Upper lobe of left lung (tissue), 6 donors: ENCODE measurements at places on chromosomes 16 and 17. TPM values are rescaled to one million over a fixed set of nuclear protein-coding genes. Genes with fewer than 3 reads are reported as not detected.

GRCh38 chr17:40531051-40531991 is 29.9 kb upstream of the TNS4 start:
- H3K36me3 ChIP-seq, result no peaks in the 10 kb centered on the region
- no peak overlapping the region for H3K4me3 ChIP-seq
- H3K27ac ChIP-seq, result peak overlapping the region; percentile 18
- DNase-seq, result no peak

Gene ELMO3
- total RNA-seq, result 23.7 TPM

DNA sequence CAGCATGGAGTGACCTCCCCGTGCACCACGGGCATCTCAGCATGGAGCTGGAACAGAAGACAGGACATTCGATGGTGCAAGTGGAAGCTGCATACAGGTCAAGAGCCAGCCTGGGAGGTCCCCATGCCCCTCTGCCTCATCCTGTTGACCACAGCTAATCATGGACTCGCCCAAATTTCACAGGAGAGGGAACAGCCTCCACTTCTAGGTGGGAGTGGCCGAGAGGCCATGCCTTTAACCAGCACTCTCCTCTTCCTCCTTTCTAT is 3.8 kb upstream of the SLC47A2 start:
- no peak overlapping the region for H3K27ac ChIP-seq
- H3K4me1 ChIP-seq, result peaks cover 21% of the 10 kb centered on the region
- H3K4me3 ChIP-seq, result no peak overlapping the region

GRCh38 chr17:61408151-61409041 is 8.8 kb downstream of the TBX2 start:
- peaks cover 41% of the 10 kb centered on the region for H3K27me3 ChIP-seq
- H3K4me3 ChIP-seq, result peak overlapping the region; percentile 63
- peaks cover 90% of the 10 kb centered on the region for H3K4me1 ChIP-seq
- DNase-seq, result peak; percentile 18
- peak overlapping the region; percentile 90 for H3K27ac ChIP-seq
- H3K36me3 ChIP-seq, result peaks cover 31% of the 10 kb centered on the region

DNA sequence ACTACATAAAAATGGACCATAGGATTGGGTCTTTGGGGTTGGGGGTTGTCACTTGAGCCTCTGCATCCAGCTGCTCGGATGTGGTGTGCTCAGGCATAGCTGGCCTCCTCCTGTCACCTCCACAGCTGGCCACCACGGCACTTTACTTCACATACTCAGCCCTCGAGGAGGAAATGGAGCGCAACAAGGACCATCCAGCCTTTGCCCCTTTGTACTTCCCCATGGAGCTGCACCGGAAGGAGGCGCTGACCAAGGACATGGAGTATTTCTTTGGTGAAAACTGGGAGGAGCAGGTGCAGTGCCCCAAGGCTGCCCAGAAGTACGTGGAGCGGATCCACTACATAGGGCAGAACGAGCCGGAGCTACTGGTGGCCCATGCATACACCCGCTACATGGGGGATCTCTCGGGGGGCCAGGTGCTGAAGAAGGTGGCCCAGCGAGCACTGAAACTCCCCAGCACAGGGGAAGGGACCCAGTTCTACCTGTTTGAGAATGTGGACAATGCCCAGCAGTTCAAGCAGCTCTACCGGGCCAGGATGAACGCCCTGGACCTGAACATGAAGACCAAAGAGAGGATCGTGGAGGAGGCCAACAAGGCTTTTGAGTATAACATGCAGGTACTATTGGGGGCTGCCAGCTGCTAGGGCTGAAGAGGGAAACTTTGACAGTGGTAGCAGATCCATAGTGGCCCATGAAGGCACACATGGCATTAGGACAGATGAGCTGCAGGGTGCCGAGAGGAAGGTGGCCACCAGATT is 30.8 kb downstream of the CDIP1 start:
- no peaks in the 10 kb centered on the region for H3K27me3 ChIP-seq
- peaks cover 13% of the 10 kb centered on the region for H3K4me1 ChIP-seq
- H3K36me3 ChIP-seq, result peaks cover 58% of the 10 kb centered on the region
- no peak overlapping the region for H3K4me3 ChIP-seq
- no peak overlapping the region for H3K27ac ChIP-seq
- DNase-seq, result no peak

- H3K4me1 ChIP-seq, result peaks cover 80% of the 10 kb centered on the region
- H3K27me3 ChIP-seq, result no peaks in the 10 kb centered on the region
- H3K27ac ChIP-seq, result peak overlapping the region; percentile 96
- DNase-seq, result peak; percentile 93
- H3K4me3 ChIP-seq, result peak overlapping the region; percentile 89
Observed at GRCh38 chr17:76265624-76266243, 586 bp downstream of the UBALD2 start.

Gene NLRC5
- total RNA-seq, result 51.0 TPM

Gene PTX4
- 0.34 TPM for total RNA-seq

GRCh38 chr17:39729280-39729851 is 966 bp downstream of the MIEN1 start:
- peaks cover 3% of the 10 kb centered on the region for H3K36me3 ChIP-seq
- H3K4me3 ChIP-seq, result peak overlapping the region; percentile 72
- peaks cover 15% of the 10 kb centered on the region for H3K4me1 ChIP-seq
- H3K27ac ChIP-seq, result peak overlapping the region; percentile 89
- H3K27me3 ChIP-seq, result no peaks in the 10 kb centered on the region

Gene ASPA
- 2.1 TPM for total RNA-seq

DNA sequence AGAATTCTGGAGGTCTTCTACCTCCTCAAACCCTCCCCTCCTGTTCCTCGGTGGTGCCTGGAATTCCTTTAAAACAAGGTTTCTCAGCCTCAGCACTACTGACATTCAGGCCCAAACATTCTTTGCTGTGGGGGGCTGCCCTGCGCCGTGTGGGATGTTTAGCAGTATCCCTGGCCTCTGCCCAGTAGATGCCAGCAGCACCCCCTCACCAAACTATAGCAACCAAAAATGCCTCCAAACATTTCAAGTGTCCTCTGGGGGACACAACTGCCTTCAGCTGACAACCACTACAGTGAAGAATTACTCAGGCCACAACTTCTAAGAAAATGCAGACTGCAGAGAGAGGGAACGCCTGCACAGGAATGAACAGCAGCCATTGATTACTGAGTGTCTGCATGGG is 28.4 kb downstream of the TEKT5 start:
- H3K4me1 ChIP-seq, result peaks cover 5% of the 10 kb centered on the region
- DNase-seq, result no peak
- no peak overlapping the region for H3K4me3 ChIP-seq
- H3K27ac ChIP-seq, result no peak overlapping the region

DNA sequence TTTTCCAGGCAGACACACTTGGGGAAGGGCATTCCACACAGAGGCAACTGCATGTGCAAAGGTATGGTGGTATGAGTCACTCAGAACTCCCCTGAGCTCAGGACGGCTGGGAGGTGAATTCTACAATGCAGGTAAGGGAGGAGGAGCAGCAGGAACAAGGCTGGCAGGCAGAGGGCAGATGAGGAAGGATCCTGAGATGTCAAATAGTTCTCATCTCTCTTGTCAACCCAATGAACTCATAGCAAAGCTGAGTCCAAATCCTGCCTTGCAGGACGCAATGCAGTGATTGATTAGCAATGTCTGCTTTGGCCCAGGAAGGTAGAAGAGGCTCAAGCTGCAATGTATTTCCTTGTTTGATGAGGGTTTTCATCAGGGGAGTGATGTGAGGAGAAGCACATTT is 243.5 kb downstream of the XYLT1 start:
- H3K36me3 ChIP-seq, result no peaks in the 10 kb centered on the region
- H3K4me3 ChIP-seq, result no peak overlapping the region
- no peak overlapping the region for H3K27ac ChIP-seq
- peaks cover 11% of the 10 kb centered on the region for H3K4me1 ChIP-seq

DNA sequence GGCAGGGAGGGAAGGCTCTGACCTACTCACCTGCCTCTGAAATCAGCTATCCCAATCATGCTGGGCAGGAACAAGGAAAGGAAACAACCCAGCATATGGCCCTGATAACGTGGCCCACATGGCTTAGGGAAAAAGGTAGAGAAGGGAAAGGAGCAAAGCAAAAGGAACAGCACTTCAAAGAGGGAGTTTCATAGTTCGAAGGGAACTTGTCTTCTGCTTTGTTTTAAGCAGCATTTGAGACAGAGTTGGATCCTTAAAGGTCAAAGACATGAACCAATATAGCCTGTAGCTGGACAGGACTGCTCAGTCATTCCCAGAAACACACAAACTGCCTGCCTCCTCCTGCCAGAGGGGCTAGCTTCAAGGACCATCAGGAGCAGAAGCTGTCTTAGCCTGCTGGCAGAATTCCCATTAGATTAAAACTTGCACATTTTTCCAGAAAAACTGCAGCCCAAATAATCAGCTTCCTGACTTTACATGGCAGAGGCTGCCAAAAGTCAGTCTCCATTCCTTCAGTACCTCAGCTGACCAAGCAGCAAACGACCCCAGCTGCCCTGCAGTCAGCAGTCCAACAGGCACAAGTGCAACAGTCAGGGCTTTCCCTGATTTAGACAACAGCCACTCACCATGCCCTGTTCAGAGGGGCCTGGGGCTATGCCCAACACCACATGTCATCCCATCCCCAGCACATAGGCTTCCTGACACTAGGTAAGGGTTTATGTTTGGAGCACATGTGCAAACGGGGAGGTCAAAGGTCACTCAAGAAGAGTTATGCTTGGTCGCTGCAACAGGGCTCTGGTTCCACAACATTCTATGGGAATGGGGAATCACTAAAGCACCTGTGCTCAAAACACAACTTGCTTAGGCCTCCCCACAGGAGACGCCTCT is 32.5 kb downstream of the RANBP10 start:
- H3K27ac ChIP-seq, result no peak overlapping the region
- no peak overlapping the region for H3K4me3 ChIP-seq
- no peaks in the 10 kb centered on the region for H3K36me3 ChIP-seq
- peaks cover 27% of the 10 kb centered on the region for H3K4me1 ChIP-seq
- no peak for DNase-seq

Gene OXLD1
- total RNA-seq, result 32.2 TPM

GRCh38 chr16:52463904-52464303 is 83.0 kb downstream of the TOX3 start:
- H3K4me3 ChIP-seq, result no peak overlapping the region
- H3K4me1 ChIP-seq, result no peaks in the 10 kb centered on the region
- no peak overlapping the region for H3K27ac ChIP-seq
- H3K36me3 ChIP-seq, result no peaks in the 10 kb centered on the region
- H3K27me3 ChIP-seq, result no peaks in the 10 kb centered on the region

- no peak overlapping the region for H3K4me3 ChIP-seq
- peaks cover 9% of the 10 kb centered on the region for H3K4me1 ChIP-seq
- peak overlapping the region; percentile 65 for H3K27ac ChIP-seq
- DNase-seq, result no peak
- H3K36me3 ChIP-seq, result peaks cover 96% of the 10 kb centered on the region
Observed at GRCh38 chr17:40130352-40131042, 8.7 kb downstream of the MSL1 start.

Gene PDK2
- total RNA-seq, result 29.5 TPM

DNA sequence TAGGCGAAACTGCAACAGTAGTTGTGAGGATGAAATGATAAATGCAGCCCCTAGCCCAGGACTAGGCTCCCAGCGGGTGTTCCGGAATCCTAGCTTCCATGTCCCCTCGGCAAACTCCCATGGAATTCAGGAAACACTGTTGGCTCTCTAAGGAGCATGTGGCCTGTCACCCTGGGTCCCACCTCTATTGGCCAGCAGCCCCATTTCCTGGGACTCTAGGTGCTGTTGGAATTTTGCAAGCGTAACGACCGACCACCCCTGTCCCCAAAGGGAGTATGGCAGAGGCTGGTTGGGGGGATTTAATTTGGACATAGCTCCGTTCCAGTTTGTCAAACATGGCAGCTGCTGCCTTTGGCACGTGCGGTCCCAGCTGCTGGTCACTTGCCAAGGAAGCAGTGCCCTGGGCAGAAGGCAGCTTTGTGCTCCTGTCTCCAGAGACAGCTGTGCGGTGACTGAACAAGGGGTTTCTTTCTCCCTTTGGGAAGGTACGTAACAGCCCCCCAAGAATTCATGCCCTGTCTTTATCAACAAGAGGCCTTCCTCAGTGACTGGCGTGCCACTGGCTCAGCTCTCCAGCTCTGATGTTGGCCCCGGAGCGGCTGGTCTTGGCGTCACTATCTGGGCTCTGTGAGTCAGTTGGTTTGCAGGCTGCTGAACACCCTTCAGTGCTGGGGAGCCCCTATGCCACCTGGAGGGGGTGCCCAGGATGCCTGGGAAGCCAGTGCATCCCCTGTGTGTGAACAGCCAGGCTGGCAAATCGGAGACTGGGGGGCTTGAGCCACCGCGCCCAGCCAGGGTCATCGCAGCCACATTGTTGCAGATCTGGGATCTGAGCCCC is 235.2 kb upstream of the TNRC6C start:
- no peak for DNase-seq
- H3K4me1 ChIP-seq, result no peaks in the 10 kb centered on the region
- H3K36me3 ChIP-seq, result no peaks in the 10 kb centered on the region
- no peak overlapping the region for H3K27ac ChIP-seq
- H3K27me3 ChIP-seq, result no peaks in the 10 kb centered on the region
- no peak overlapping the region for H3K4me3 ChIP-seq

Gene TPSG1
- 3.3 TPM for total RNA-seq

GRCh38 chr16:4968879-4969483 is 10.9 kb downstream of the SEC14L5 start:
- H3K36me3 ChIP-seq, result no peaks in the 10 kb centered on the region
- no peaks in the 10 kb centered on the region for H3K4me1 ChIP-seq
- H3K27me3 ChIP-seq, result no peaks in the 10 kb centered on the region
- H3K4me3 ChIP-seq, result no peak overlapping the region

DNA sequence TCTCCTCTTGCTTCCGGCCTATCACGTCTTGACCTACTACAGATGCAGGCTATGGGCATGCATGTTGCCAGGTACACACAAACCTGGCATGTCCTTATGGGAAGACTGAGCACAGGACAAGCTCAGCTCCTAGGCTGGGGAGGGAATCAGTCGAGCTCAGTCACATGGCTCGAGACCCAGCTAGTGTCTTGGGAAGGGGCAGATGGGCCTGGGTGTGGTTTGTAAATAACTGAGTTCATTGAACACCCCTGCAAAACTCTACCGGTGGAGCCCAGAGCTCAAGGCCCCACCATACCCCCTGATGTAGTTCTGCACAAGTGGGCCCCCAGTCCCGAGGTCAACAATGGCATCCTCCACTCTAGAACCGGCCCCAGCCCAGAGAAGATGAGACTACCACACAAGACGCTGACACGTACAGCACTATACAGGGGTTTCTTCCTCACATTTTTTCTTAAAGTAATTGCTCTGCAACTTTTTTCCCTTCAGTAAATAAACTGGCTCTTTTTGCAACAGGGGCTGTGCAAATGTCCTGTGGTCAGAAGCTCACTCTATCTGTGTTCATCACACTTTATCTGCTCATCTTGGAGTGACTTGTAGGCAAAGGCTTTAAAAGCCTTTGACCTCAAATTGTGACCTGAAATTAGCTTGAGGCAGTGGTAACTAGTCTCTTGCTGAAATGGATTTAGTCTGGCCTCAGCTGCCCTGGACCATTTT is 22.9 kb downstream of the ZNHIT3 start:
- no peaks in the 10 kb centered on the region for H3K4me1 ChIP-seq
- DNase-seq, result no peak
- H3K27me3 ChIP-seq, result no peaks in the 10 kb centered on the region
- peaks cover 9% of the 10 kb centered on the region for H3K36me3 ChIP-seq
- no peak overlapping the region for H3K27ac ChIP-seq
